Breast epithelium (tissue), 4 donors: ENCODE measurements at places on chromosomes 11 and 22. TPM values are rescaled to one million over a fixed set of nuclear protein-coding genes. Genes with fewer than 3 reads are reported as not detected.

GRCh38 chr11:126079621-126080124 lies 17.0 kb upstream of the CDON start:
- DNase-seq = no peak

GRCh38 chr11:108223348-108224149 lies 682 bp downstream of the ATM start:
- DNase-seq = no peak

DNA sequence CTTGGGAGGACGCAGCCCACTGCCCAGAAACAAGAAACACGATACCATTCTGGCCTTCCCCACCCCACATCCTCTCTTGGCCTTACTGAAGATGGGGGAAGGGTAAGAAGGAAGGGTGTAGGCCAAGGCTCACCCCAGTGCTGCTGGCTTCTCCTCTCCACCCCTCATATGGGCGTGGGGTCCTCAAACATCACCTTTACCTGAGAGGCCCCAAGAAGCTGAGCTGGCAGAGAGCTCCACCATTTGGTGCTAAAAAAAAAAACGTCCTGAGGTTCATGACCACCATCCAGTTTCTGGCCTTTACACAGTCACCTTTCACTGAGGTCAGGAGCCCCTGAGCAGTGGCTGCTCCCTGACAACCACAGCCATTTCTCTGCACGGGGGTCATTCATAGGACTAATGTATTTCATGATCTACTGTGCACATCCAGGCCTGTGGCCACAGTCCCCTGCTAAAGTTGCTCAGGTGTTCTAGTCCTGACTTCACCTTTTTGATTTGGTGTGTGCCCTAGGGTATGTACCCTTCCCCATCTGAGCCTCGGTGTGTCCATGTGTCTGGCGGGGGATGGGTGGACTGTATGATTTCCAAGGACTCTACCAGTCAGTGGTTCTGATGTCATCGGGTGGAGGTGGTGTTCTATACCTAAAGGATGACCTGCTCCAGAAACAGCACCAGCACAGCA lies 15.1 kb downstream of the RHOG start:
- no peak for DNase-seq

- DNase-seq = no peak
Measured at GRCh38 chr22:46936378-46936903, 174.0 kb downstream of the TBC1D22A start.

DNA sequence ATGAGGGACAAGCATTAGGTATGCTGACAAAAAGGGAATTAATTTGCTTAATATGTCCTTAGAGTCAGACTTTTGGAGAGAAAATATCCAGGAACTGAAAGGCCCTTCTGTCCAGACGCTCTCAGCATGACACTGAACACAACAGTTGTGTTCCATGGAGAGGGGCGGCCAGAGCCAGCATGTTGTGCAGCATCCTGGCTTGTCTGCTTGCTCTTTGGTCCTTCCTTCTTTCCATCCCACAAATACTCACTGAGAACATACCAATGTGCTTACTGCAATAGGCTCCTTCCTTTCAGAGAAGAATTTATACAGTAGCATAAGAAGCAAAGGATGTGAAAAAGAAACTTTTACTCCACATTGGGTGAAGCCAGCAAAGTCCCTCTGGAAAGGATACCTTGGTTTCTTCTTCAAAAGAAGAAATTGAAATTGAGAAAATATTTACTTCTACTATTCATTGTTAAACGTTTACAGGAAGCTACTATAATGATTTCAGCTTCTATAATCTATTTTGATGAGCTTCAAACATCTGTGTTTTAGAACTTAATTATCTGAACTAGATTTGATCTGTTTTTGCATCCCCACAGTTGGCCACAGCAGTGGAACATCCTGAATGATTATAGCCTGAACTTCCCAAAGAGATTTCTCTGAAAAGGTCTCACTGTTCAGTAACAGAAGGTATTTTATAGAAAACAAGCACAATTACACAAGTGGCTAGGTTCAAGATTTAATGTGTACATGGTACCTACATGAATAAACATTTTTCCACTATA lies 304.1 kb upstream of the PITPNB start:
- DNase-seq = no peak

DNA sequence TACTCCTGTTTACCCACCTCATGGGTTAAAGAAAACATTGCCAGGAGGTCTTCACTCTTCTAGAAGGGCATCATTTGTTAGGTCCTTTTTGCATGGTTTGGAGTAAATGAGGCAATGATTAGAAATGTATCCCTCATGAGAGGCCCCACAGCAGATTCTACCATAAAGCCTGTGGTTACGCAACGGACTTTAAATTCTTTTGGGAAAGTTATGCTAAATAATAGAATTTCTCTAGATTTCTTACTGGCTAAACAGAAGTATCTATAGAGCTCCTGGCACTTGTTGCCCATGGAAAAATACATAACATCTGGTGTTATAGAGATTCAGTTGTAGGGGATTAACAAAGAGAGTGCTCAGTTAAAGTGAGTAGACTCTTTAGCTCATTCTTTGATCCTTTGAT lies 15.1 kb upstream of the ATXN10 start:
- DNase-seq = no peak

DNA sequence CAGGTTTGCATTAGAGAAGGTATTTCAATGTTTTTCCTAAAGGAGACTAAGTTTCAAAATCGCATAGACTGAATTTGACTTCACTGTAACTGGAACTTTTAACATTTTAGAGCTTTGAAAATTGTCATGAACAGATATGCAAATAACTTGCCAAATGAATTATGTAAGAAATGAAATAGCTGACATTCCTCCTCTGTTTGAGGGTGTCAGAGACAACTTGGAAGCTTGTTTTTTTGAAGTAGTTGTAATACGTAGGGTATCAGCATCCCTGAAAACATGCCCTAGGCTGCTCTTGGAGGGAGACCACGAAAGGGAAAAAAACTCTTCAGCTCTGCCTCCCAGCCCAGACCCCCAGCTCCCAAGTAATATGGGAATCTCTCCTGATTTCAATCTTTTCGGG lies 41.3 kb upstream of the CCDC179 start:
- no peak for DNase-seq

GRCh38 chr11:45282081-45282480 lies 4.1 kb downstream of the SYT13 start:
- peak; percentile 40 for DNase-seq

- DNase-seq = no peak
Measured at GRCh38 chr11:69982690-69983570, 95.2 kb upstream of the ANO1 start.

GRCh38 chr11:42521994-42522393 lies 789.8 kb upstream of the API5 start:
- DNase-seq = no peak

- no peak for DNase-seq
Measured at GRCh38 chr11:19116276-19116970, 545 bp upstream of the ZDHHC13 start.

GRCh38 chr11:88383447-88383846 lies 45.9 kb upstream of the CTSC start:
- no peak for DNase-seq

DNA sequence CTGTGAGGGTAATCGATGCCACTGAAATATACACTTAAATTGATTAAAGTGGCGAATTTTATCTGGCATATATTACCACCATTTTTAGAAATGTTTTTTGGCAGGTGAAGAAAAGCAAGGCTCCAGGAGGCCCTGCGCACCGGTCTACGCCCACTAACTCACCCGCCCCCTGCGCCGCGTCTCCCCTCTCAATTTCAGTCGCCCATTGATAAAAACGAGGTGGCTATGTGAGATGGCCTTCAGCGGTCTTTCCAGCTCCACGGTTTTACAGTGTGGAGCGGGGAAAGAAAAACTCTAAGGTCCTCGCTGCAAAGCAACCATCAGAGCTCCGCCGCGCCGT lies 602 bp upstream of the AQP11 start:
- DNase-seq = no peak

- DNase-seq = no peak
Measured at GRCh38 chr11:76735841-76736240, 47.3 kb upstream of the TSKU start.

DNA sequence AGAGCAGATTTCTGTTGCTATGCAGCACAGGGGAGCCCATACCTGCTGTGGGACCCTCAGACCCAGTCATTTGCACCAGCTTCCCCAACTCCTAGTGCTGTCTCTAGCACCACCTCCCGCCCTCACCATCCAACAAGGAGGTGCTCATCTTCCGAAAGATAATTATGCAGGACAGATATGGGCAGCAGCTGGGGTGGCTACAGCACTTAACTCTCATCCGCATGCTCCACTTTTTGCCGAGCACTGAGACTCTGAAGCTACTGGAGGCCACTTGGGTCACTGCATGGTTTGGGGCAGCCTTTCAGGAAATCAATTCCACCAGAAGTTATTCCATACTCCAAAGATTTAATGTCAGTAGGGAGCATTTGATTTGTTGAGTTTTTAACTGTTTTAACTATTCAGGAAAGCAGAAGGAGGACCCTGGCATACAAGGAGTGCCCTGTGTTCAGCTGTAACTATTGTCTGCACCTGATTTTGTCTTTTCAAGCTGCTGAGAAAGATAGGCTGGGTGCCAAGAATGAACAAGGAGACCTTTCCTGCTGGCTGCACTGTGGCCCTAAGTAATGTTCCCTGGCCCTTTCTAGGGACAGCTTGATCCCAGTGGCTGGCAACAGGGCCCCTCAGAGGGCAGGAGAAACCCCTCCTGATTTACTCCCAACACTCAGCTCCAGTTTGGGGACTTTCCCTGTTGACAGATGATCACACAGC lies 67.3 kb upstream of the CSNK2A3 start:
- no peak for DNase-seq

DNA sequence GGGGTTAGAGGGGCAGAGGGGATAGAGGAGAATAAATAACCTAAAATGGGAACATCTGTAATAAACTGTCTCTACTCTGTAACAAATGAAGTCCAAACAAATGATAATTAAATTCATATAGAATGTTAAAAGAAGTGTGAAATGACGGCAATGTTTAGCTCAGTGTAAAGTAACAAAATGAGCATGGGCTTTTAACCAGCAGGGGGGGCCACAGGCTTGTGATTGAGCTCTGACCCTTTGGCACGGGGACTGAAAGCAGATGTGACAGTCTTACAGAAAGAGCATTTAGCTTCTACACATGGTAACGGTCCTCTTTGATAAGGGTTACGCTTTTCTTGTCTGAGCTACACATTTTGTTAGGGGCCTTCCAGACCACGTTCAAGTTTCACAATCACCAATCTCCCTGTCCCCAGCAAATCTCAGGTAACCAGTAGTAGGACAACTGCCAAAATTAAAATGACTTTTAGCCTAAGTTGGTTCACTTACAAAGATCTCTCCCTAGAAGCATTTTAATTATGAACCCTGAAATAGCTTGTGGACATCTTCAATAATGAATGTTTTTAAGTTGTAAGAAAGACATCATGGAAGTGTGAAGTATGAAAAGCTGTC lies 262.5 kb downstream of the DCDC1 start:
- DNase-seq = no peak

DNA sequence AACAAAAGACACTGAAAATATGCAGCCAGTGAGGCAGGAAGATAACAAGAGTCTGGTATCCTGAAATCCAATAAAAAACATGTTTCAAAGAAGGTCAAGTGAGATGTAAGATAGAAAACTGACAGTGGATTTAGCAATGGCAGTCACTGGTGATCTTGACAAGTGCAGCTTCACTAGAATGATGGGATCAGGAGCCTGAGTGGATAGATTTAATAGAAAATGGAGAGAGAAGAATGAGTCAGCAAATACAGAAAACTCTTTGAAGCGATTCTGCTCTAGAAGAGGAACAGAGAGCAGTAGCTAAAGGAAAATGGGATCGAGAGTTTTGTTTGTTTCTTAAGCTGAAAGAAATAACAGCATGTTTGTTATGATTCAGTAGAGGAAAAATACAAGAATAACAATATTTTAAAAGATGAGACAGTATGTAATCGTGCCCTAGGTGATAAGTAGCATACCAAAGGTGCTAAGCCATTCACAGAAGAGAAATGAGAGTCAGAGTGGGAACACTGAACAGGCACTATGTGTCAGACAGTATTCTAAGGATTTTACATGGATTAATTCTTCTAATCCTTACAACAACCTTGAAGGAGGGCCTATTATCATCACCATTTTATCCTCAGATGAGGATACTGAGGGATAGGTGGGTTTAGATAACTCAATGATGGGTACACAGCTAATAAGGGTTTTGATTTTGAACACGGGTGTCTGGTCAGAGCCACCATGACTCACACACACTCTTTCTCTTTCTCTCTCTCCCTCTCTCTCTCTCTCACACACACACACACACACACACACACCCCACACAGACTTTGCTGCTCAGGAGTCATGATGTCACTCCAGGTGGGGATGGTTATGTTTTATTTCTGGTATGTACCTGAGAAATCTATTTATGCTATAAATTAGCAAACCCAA lies 36.3 kb downstream of the MRE11 start:
- no peak for DNase-seq

GRCh38 chr11:102289592-102289991 lies 27.7 kb upstream of the BIRC3 start:
- no peak for DNase-seq

GRCh38 chr11:1836011-1836945 lies 1.5 kb downstream of the SYT8 start:
- no peak for DNase-seq

GRCh38 chr11:120807414-120808150 lies 216.3 kb upstream of the TBCEL start:
- DNase-seq = no peak

- DNase-seq = no peak
Measured at GRCh38 chr22:20064140-20064480, 15.9 kb upstream of the DGCR8 start.

GRCh38 chr22:46053563-46054090 lies 76.7 kb upstream of the WNT7B start:
- peak; percentile 73 for DNase-seq

GRCh38 chr22:38707346-38707745 lies 1.6 kb downstream of the GTPBP1 start:
- no peak for DNase-seq

DNA sequence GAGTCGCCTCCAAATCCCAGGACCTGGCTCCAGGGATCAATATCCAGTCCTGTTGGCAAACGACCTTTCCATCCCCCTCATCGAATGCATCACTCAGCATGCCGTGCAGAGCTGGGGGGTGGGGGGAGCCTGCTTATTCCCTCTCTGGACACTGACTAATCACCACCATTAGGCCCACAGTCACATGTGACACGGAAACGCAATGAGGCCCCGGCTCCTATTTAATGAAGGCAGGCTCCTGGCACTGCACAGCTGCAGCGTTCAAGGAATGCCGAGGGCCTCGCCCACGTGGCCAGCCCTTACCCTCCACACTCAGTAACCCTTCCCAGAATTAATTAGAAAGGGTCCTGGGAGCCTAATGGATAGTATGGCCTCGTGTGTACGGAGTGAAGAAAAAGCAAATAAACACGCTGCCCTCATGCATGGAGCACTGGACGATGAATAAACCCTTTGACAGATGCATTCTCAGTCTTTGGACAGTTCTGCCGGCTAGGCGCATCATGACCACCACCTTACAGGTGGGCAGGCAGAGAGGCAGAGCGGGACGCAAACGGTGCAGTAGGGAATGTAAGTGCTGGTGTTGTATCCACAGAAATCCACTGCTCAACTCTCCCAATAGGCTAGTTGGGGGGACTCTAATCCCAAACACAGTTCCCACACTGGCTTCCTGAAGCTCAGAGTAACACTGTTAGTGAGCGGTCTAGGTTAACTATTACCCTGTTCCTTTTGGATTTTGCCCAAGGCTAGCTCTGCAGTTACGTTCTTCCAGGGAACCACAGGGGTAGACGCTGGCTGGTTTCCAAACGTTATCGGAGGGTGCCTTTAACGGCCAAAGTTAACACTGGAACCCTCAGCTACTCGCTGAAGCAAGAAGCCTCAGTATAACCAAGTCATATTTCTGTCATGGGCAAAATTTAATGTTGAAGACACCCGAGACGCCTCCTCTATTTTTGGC lies 490.1 kb downstream of the OPCML start:
- no peak for DNase-seq

The FGF19 gene
- total RNA-seq = not detected

The HIRA gene
- total RNA-seq = 22.9 TPM

The PHOX2A gene
- total RNA-seq = not detected

The LRRN4CL gene
- 9.8 TPM for total RNA-seq

The MYO7A gene
- 4.3 TPM for total RNA-seq

The B3GAT3 gene
- 29.6 TPM for total RNA-seq
